ENCODE measurements at places on chromosomes 4 and X.
A peak's percentile ranks its signal among the peaks of the same experiment; 100 is the strongest.

DNA sequence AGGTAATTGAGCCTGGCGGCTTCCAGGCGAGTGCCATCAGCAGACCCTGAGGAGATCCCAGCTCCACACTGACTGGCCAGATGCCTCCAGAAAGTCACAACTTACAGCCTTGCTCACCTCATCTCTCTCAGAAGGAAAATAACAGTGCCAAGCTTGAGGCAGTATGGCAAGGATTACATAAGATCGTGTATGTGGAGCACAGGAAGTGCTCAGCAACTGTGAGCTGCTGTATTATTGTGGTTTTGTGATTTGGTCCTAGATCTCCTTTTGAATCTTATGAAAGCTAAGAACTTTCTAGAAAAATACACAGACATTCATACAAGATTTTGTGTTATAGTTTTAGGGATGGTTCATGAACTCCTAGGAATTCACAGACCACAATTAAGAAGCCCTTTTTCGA lies 14.0 kb downstream of the RASL11B start:
- DNase-seq, result no peak

DNA sequence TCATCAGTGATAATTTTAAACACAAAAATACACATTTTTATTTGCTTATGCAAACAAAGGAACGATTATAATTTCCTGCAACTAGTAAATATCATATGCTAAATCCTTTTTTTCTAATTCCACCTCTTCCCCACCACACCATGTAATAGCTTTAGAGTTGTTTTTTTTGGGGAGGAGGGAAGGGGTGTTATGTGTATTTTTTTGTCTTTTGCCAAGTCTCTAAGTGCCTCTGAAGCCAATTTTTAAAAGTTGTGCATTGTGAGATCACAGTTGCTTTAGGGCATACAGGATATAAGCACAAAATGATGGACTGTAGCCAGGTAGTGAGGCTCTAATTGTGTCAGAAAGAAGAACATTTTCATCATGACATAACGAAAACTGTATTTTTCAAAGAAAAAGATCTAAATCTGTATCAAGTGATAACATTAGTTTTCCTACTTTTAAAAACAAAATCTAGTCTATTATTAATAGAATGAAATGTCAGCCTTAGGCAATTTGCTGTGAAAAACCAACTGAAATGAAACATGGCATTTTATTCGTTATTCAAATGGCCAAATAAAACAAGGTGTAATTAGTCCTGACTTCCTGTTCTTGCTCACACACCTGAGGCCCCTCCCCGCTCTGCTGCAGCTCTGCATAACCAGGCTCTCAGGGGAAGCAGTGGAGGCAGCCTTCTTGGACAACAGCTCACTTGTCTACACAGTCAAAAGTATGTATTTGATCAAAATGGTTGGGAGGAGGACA lies 157.4 kb downstream of the PALLD start:
- DNase-seq, result no peak

DNA sequence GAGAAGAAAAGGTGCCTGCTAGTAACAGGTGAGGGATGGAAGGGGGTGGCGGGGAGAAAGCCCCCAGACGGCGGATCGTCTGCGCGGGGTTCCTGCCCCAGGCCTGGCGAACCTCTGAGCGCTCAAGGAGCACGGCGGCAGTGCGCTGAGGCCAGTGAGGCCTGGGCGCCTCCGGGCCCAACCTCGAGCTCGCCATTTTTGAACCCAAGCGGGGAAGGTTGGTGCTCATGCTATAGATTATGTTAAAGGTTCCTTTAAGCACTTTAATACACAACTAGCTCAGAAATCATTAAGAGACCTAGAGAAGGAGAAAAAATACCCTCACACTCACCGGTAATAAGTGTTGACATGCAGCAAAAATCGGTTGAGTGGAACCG lies 7.9 kb downstream of the PITX2 start:
- DNase-seq, result no peak

DNA sequence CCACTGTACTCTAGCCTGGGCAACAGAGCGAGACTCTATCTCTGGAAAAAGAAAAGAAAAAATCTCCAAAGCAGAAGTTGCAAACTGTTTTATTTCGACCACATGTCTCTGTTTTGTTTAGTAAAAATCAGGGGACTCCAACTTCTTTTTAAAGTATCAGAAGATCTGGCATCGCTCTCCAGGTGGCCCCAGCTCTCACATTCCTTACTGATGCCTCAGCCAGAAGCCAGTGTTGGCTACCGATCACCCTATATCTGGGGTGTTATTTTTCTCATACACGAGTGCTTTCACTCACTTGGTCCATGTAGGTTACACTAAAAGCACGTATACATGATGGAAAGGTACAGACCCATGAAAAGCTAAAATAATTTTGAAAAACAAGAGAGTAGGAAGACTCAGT lies 8.3 kb downstream of the MPP1 start:
- no peak for DNase-seq

DNA sequence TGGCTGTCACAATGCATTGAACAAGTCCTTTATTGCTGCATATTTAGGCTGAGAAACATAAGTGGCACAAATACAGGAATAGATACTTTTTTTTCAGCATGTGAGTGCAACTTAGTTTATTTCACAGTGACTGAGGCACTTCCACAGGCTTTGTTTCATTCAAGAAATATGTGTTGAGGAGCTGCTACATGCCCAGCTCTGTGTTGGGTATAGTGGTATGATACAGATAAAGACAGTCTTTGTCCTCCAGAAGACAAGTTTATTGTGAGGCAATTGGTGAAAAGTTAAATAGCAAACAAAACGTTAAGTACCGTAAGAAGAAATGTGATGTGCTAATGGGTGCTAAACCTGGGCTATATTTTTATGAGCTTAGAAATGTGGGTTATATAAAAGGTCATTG lies 186.4 kb downstream of the SPRY1 start:
- DNase-seq, result no peak

- DNase-seq, result no peak
Measured at GRCh38 chrX:114906984-114907510, 110.4 kb downstream of the IL13RA2 start.

DNA sequence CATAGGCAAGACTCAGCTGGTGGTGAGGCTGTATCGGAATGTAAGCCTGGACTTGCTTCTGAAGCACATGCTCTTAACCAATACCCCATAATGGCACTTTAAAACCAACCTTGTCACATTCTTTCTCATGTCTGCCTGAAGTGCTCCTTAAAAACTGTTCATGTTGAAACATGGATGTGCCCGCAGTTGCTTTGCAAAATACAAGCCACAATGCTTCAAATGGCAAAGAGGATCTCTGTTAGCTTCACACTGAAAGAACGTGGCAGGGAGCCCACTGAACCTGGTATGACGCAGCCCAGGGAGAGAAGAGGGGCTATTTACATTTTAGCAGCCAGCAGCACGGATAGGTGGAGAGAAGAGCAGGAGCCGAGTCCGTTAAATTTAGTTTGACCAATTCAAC lies 29.3 kb downstream of the SOD3 start:
- DNase-seq, result no peak

DNA sequence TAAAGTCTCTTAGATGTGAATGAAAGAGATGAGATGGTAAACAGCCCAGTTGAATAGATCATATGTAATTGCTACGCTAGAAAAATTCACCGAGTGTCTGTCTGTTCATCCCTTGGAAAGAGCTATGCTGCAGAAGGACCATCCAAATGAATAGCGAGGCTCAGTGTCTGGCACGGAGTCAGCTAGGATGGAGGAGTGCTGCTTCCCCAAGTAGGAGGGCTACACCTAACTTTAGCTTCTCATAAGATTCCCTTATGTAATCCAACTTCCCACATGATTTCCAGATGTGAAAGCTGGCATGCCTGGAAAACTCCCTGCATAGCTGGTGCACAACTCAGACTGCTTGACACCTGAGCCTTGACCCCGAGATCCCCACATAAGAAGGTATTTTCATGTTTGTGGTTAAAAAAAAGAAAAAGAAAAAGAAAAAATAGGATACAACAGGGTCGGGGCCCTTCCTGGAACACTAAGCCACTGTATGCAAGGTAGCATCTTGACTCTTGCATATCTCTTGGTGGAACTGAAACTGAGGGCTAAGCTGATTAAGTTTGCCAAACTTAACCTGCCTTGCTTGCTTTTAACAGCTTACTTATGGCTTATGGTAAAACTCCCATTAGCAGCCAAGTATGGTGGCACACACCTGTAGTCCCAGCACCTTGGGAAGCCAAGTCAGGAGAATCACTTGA lies 82.3 kb downstream of the FREM3 start:
- DNase-seq, result no peak

DNA sequence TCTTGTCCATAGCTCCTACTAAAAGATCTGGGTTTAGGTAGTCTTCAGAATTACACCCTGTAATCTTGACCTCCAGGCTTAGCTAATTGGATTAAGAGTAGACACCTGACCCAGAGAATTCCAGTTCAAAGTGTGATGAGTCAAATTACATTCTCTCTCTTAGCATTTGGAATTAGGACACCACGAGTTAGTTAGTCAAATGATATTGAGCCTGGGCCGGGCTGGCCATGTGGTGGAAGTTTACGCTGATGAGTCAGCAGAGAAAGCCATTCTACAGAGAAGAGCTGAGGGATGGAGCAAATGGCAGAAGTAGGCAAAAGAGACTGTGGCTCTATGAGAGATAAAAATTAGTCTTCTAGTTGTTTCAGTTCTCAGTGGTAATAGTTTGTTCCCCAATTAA lies 31.1 kb downstream of the CEP44 start:
- no peak for DNase-seq

DNA sequence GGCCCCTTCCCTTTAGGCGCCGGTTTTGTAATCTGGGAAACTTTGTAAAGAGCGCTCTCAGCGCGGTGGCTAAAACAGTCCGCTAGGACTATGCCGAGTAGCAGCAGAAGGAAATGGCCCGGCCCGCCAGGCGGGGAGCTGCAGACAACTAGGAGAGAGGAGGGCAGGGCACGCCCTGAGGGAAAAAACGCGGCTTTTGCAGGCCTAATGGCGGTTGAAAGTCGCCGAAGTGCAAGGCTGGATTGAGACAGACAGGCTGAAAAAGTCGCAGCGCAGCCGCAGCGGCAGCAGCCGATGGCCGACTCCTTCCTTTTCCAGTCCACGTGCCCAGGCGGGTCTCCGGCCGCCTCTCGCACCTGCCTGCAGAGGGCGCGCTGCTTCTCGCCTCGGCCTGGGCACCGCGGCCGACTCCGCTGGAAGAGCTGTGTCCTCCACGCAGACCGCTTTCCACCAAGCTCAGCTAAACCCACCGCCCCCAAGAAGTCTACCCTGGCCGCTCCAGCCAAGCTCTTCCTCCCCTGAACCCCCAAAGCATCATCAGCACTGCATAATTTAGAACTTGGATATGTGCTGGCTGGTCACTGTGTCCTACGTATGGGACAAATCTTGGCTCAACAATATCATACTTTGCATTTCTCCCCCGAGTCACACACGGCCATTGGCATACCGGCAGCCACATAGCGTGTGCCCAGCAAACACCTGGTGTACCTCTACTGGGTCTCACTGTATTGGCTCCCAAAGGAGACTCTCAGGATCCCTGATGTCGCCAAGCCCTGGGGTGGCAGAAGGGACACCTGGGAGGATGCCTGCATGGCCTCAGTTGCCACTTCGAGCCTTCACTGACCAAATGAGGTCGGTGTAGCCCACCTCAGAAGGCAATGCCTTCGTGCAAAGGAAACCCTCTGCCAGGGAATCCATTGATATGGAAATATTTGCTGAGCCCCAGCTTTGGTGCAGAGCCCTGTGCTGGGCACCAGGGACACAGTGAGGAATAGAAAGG lies 14.5 kb downstream of the SLC25A5 start:
- peak; percentile 48 for DNase-seq

DNA sequence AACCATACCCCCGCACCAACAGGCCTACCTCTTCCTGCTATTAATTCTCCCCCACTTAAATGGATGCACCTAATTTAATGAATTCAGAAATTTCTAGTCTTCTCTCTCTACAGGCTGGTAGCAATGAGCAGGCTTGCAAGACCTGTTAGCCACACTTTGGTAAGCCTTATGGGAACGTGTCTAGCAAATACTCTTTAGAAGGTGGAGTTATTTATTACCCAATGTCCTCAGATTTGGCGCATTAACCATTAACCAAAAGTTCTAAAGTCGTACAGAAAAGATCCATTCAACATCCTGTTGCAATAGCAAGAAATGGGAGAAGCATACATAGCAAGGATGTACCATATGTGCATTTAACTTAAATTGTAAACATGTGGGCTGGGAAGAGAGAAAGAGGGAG lies 47.5 kb downstream of the SLITRK2 start:
- no peak for DNase-seq

GRCh38 chrX:15985937-15986336 lies 131.3 kb upstream of the AP1S2 start:
- no peak for DNase-seq

DNA sequence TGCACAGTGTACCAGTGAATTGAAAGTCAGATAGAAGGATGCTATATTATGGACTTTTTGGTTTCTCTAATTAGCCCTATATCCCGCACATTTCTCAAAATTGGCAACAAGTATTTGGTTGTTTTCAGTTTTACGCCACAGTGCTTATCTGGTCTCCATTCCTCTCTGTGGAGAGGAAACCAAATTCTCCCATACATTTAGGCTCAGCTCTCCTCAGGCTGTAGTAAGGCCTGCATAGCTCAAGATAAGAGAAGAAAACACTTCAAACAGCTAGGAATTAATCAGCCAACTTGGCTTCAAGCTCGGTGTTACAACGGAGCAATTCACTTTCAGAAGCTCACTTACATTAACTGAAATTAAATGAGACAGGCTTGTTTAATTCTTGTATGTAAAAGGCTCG lies 263.2 kb downstream of the PDHA2 start:
- DNase-seq, result no peak

- no peak for DNase-seq
Measured at GRCh38 chrX:119427024-119427794, 28.1 kb downstream of the SLC25A43 start.

- DNase-seq, result no peak
Measured at GRCh38 chrX:149298111-149298510, 207.0 kb downstream of the IDS start.

- no peak for DNase-seq
Measured at GRCh38 chr4:7227008-7227407, 34.7 kb downstream of the SORCS2 start.

- DNase-seq, result no peak
Measured at GRCh38 chr4:55722132-55722531, 86.0 kb upstream of the NMU start.

GRCh38 chrX:38500866-38501265 lies 60.5 kb upstream of the TSPAN7 start:
- no peak for DNase-seq

DNA sequence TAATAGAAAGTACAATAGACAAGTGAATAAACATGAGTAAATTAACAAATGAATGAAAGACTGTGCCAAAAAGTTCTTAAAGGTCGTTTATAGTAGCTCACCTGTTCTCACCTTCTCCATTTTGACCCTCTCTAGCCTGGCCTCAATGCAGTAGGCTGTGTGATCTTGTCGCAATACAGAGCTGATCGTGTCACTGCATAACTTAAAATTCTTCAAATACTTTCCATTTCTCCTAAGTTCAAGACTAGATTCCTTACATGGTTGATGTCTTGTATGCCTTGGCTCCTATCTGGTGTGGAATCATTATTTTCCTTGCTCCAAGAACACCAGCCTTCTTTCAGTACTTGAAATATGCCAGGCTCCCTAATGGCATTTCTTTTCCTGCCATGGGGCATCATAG lies 9.5 kb upstream of the GABRA2 start:
- no peak for DNase-seq

DNA sequence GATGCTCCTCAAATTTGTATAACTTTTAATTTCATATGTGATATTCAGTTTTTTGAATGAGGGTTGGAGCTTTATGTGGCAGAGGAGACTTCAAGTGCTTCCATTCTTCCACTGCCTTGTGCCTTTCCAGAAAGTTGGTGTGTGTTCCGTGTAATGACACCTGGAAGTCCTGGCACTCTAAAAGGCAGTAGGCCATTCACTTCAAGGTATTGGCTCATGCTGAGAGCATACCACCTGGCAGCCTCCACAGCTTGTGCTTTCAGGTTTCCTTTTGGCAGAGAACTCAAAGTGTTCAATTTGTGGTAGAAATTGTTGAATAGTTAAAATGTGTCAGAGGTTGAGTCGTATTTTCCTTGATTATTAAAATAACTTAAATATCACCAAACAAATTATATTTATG lies 49.6 kb downstream of the GRIA2 start:
- no peak for DNase-seq

All from progenitor cell of endocrine pancreas (in vitro differentiated cells).